CD8-positive, alpha-beta memory T cell (primary cell): ENCODE measurements at places on chromosomes 13 and 19.

DNA sequence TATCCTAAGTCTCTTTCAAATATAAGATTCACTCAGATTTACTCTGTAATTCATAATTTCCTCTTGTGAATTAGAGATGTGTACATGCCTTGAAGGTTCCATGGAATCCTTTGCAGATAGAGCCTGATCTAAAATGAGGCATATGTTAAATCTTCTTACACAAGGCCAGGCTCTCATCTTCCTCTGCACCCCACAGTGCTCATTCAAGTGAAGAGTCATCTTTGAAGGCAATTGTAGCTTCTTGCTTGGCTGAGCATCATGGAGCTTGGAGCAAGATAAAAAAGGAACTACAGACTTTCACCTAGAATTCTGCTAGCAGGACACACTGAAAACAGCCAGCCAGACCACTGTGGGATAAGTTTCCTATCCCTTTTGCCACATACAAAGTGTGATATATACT, 566.4 kb downstream of the PCDH9 start:
- no peak for DNase-seq

- no peak for DNase-seq
Observed at GRCh38 chr13:27997904-27998522, 9.5 kb upstream of the URAD start.

GRCh38 chr19:4197625-4198466, 15.4 kb downstream of the ANKRD24 start:
- DNase-seq, result no peak

GRCh38 chr19:55611300-55611982, 6.0 kb downstream of the ZNF865 start:
- no peak for DNase-seq

DNA sequence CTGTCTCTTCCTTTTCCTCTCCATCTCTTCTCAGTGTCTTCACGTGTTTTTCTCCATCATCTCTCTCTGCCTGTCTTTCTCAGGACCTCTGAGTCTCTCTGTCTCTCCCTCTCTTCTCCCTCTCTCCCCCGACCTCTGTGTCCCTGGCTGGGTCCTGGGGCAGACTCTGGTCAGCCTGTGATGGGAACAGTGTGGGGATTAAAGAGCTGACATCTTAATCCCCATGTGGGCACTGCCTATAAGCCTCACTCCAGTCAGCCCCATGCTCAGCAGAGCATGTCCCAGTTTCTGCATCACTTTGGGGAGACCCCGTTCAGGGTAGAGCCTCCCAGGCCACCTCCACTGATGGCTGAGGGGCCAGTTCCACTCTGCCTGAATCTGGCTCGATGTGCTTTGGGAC, 16.2 kb downstream of the EGLN2 start:
- no peak for DNase-seq

DNA sequence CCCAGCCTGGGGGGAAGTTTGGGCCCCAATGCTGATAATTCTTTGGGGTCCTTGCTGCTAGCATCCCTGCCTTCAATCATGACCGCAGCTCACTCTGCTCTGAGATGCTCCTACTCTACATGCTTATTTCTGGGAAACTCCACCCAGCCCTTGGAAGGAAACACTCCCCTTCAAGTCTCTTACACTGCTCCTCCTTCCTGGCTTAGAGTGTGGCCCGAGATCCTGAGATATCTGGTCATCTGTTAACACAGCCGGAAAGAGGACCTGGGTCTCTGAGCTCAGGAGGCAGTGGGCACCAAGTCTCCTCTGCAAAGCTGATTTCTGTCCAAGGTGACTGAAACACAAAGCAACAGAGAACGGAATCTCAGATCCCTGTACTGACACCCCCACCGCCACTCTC, 33.0 kb downstream of the CYP4F2 start:
- DNase-seq, result no peak

DNA sequence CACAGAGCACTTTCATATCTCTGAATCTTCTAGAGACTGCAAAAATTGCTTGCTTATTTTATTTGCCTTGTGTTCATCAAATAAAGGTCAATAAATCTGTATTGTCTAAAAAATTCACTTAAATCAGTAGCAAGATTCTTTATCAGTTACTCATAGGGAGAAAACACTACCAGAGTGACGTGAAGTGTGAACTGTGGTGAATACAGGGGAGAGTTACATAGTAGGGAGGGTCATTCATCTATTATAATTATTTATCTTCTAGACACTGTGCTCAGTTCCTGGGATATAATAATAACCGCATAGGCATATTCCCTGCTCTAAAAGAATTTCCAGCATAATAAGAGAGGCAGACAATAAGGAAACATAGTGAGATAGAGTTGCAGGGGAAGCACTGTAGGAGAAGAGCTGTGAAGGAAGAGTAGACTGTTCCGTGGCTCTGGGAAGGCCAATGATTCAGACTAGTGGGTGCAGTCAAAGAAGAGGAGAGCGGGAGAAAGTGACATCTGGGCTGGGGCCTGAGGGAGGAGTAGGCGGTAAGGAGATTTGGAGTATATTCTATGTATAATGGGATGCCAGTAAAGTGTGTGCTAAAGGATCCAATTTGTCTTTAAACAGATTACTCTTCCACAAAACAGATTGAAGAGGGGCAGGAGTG, 84.0 kb upstream of the TDRD3 start:
- DNase-seq, result no peak

DNA sequence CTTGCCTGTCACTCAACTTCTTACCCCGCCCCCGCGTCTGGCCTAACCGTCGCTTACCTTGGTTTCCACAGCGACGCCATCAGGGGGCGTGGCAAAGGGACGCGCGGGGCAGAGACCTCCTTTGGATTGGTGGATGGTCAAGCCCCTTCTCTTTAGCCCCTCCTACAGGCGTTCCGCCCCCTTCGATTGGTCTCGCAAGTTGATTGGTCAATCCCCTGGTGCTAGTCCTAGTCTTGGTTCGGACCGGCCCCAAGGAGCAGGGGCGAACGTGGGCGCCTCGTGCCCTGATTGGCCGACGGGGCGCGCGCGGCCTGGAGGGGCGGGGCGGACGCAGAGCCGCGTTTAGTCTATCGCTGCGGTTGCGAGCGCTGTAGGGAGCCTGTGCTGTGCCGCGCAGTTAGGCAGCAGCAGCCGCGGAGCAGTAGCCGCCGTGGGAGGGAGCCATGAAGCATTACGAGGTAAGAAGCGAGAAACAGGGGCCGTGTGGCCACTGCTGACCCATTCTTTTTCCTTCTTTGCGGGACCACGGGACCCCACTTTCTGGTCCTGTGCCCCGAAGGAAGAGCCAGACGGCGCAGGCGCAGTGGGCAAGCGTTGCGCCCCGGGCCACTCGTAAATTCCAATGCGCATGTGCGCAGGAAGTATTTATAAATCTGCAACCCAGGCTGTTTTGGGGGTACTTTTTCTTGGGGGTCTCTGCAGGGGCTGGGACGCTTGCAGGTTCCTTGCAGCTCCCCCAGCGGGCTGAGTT, at the start of gene TECR:
Gene TECR (plus strand): TSS at position 341 of the 751 bp plus-strand sequence. CDS start 103 bp downstream, at position 444.
- DNase-seq, result peak; percentile 100

DNA sequence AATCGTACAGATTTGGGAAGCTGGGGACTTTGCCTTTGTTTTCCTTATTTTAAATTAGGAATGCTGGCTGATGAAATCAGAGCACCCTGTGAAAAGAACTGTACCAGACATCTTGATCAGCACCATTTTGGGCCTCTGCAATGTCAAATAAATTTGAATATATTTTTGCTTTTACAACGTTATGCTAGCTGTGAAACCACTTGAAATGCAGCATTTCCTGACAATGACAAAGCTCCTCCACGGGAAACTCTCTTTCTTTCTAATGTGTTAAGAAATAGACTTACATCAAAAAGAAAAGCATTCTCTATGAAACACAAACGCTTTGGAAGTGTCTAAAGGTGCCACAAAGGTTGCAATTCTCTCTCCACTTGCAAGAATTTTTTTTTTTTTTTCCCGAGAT, 47.1 kb upstream of the MAP3K10 start:
- peak; percentile 75 for DNase-seq

DNA sequence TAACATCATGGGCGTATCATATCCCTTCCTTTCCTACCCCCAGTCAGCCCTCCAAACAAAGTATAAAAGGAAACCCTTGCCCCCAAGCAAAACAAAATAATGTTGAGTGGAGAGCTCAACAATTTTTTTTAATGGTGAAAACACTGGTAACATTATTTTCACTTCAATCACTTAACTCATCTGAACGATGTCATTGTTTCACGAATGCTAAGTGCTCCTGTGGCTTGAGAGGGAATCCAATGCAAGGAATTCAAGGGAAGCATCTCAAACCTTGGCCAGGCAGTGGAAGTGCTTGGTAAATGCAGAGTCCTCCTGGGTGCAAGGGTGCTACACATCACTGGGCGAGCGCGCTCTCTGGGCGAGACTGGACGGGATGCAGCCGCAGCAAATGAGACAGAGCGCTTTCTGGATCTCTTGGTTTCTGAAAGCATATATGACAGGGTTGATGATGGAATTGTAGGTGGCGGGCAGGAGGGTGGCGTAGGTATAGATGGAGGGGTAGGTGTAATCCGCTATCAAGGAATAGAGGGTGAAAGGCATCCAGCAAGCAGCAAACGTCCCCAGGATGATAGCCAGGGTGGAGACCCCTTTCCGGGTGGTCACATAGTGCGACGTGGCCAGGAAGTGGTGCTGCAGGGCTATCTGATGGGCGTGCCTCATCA, 2.0 kb downstream of the GPR12 start:
- DNase-seq, result no peak

DNA sequence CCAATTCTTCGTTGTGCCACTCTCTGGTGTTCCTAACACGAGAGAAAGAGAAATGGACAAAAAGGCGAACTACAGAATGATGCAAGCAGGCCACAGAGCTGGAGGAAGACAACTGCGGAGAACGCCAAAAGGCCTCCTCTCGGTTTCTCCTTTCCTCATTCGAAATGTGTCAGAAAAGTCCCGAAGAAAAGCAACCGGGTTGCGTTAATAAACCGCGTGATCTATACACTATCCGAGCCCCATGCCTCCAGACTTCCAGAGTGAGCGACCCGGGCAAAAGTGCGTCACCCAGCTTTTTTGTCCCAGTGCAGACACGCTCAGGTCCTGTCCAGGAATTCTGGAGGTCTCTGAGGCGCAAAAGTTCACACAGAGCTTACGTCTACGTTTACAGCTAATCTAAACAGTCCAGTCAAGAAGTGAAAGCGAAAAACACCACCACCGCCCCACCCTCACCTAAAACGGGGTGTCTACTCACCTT, 413 bp downstream of the N4BP2L2 start:
- no peak for DNase-seq

- no peak for DNase-seq
Observed at GRCh38 chr19:31906111-31906871, 439.1 kb upstream of the ZNF507 start.

GRCh38 chr19:37691881-37692504, 27.6 kb downstream of the ZNF607 start:
- peak; percentile 86 for DNase-seq
